ENCODE measurements at places on chromosomes 2 and 18. TPM values are rescaled to one million over a fixed set of nuclear protein-coding genes. Genes with fewer than 3 reads are reported as not detected.

GRCh38 chr2:129436809-129437208, 542.7 kb upstream of the RAB6C start:
- DNase-seq: no peak

- no peak for DNase-seq
These were observed 170.6 kb downstream of the DLGAP1 start for GRCh38 chr18:4284528-4284927.

DNA sequence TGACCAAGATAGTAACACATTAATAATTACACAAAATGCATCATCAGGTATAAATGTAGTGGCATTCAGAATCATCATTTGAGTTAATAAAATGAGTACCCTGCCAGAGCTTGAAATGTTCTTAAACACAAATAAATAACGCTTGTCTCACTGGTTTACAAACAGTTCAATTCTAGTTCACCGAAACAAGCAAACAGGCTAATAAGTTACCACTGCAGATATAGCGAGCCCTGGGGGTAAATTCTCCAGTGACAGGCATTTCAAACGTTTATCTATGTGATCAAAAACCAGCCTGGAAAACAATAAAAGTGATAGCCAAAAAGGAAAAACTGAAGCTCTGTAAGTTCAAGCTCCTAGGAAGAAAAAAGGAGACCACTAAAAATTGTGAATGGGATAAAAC, 152.6 kb downstream of the THADA start:
- DNase-seq: no peak

- DNase-seq: no peak
These were observed 117.4 kb upstream of the SH3BP4 start for GRCh38 chr2:234834228-234834923.

Gene STARD6
- not detected for total RNA-seq

DNA sequence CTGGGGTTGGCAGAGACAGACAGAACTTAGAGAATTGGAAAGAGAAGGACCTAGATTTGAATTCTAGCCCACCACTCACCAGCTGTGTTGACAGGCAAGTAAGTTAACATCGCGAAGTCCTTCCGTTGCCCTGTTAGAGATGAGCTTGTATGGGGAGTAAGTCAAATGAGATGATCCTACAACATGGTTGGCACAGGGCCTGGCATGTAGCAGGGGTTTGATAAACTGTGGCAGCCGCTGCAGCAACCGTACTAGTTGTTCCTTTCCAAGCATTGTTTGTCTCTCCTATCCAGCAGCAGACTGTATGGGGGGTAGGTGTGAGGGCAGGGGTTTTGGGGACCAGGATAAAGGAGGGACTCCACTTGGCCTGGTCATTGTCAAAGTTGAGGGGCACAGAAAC, 16.0 kb downstream of the TET3 start:
- no peak for DNase-seq

Gene SLC9A4
- total RNA-seq: 0.13 TPM

DNA sequence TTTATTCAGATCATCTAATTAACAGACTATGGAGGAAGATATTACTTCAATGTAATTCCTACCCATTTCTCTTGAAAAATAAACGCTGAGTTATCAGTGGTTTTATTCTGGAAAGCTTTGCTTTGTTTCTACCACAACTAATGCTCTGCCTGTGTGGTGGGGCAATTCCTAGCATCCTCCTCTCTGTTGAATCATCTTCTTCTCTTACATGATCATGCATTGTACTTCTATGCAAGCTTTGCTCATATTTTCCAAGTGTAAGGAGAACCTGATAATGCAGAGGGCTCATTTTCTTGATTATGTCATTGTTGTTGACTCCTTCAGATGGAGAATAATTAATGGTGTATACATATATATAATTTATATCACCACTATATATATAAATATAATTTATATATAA, 46.7 kb downstream of the CCDC195 start:
- DNase-seq: no peak

- no peak for DNase-seq
These were observed 51.3 kb downstream of the RNF144A start for GRCh38 chr2:6968319-6969100.

GRCh38 chr2:212863185-212863588, 288.2 kb downstream of the IKZF2 start:
- peak; percentile 48 for DNase-seq

- no peak for DNase-seq
These were observed 363.6 kb downstream of the ZNF521 start for GRCh38 chr18:24988253-24988840.

GRCh38 chr18:404061-404636, 96.4 kb downstream of the COLEC12 start:
- DNase-seq: no peak

- no peak for DNase-seq
These were observed 976.8 kb downstream of the TMEM182 start for GRCh38 chr2:103738606-103739005.

Gene SNTG2
- not detected for total RNA-seq

DNA sequence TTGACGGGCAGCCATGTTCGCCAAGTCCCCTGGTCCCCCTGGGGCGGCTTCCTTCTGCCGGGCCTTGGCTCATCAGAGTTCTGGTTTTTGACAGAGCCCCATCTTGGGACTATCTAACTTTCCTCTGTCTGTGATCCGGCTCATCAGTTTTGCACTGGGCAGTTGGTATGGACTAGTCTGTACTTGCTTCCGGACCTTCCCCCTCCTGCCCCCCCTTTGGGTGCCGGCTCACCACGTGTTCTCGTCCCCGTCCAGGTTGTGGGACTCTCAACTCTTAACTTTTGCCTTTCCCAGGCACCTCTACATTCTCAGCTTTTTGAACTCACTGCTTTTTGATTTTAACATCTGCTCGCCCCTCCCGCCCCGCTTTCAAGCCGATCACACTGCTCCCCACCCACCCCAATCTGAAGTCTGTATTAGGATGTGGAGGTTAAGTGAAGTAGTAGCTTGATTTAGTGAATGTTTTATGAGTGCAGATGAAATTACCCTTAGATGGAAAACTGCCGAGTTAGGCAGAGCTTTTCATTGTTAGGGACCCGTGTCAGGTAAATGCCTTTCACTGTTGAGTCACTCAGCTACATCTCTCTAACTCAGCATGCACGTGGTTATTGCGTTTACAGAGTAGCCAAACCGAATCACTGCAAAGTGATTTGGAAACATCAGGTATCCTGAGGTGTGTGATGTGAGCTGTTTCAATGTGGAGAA, 874 bp downstream of the WDR43 start:
- peak; percentile 86 for DNase-seq

DNA sequence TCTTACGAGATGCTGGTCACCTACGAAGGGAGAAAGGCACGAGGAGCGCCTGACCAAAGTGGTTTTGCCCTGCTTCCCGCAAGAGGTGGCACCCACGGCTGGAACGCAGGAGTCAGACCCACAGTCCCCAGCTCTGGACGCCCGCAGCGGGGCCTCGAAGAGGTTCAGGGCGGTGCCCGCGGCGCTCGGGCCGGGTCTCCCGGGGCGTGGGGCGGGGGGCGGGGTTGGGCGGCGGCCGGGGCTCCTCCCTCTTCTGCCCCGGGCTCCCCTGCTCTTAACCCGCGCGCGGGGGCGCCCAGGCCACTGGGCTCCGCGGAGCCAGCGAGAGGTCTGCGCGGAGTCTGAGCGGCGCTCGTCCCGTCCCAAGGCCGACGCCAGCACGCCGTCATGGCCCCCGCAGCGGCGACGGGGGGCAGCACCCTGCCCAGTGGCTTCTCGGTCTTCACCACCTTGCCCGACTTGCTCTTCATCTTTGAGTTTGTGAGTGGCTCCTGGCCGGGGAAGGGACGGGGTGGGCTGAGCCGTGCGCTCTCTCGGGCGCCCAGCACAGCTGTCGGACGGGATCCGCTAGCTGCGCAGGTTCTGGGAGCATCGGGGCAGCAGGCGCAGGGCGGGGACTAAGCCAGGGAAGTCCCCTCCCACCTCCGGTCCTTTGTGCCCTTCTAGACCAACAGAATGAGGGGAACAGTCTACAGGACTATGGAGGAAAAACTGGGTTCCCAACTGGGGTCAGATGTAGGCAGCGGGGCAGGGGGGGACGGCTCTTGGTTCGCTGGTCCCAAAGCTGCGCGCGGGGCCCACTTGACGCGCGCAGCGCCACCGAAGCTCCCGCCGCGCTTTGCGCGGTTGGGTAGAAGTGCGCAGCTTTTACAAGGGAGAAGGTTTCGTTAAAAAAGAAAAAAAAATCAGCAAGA, at the start of gene MAL:
TSS of gene MAL (plus strand) at position 303 of the 914 bp plus-strand sequence. CDS start at position 388, 85 bp downstream.
- no peak for DNase-seq

GRCh38 chr2:204027091-204027490, 90.5 kb downstream of the ICOS start:
- DNase-seq: peak; percentile 87

DNA sequence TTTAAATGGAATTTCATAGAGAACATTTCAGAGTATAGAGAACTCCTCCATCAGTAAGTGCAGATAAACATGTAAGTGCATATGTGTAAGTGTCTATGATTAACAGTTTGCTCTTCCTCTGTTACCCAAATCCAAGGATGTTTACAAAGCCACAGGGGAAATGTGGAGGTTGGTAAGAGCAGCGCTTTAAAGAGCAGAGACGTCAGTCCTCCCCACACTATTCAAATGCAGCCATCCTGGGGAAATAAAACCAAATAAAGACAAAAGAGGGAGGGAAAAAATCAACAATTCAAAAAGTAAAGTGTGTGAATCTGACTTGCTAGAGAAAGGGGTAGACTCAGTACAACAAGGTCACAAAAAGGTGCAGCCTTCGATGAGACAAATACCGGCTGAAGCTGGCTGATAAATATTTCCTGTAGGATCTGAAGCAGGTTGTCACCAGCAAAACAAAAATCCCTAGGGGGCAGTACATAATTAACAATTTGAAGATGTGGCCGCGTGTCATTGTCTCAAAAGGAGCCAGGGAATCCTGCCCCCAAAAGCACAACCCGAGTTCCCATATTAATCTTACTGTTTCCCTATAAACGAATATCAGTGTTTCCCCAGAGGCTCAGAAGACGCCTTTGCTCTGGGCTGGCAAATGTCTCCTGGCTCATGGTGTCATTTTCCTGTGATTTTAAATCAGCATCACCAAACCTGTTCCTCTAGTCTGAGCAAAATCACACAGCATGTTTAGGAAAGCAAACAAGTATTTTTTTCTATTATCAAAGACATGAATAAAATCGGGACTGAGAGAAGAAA, 216.5 kb downstream of the CDCA7 start:
- DNase-seq: peak; percentile 59

DNA sequence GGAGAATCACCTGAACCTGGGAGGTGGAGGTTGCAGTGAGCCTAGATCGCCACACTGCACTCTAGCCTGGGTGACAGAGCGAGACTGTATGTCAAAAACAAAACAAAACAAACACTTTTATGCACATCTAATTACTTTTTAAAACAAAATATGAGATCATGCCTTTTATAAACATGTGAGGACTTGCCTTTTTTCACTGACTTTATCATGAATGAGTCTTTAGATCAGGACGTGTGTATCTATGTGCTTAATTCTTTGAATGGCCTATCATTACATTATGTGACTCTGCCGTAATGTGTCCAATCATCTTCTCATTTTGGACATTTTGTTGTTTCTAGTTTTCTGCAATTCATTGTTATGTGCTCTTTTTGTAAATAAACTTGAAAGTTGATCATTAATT, 58.7 kb downstream of the FAM117B start:
- DNase-seq: peak; percentile 72

Gene COL4A4
- total RNA-seq: 0.13 TPM

Gene ITPRID2
- 132 TPM for total RNA-seq

Gene RUFY4
- not detected for total RNA-seq

Gene PIEZO2
- under 0.01 TPM for total RNA-seq

DNA sequence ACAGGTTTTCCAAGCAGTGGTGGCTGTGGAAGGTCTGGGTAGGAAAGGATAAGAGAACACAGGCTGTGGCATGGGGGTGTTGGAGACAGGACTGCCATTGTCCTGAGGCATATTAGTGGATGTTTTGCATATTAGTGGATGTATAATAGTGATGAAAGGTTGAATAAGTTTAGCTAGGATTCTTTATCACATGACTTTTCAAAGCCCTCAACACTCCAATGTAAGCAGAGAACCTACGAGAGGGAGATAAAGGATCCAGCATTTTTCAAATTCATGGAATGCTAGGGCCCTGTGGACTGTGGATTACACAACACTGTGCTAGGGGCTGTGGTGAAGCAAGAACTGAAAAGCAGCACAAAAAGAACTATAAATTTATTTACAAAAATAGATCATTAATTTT, 63.2 kb downstream of the POLE4 start:
- DNase-seq: no peak

GRCh38 chr2:216792222-216793021, 67.4 kb downstream of the TNP1 start:
- DNase-seq: peak; percentile 58

DNA sequence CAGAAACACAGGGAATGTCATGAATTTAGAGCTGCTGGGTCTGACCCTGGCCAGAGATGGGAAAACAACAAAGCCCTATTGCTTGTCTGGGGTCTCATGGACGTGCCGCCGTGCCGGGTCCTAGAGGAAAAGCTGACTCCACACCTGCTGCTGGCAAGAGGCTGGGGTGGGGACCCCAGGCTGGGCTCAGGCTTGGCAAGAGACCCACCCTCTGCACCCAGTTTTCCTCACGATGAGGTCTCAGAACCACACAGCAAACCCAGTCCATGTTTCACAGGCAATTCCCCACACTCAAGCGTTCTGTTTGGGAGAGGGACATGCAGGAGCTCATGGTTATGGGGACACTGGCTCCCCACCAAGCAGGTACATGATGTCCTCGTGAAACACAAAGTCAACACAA, 367.3 kb upstream of the SALL3 start:
- DNase-seq: no peak

DNA sequence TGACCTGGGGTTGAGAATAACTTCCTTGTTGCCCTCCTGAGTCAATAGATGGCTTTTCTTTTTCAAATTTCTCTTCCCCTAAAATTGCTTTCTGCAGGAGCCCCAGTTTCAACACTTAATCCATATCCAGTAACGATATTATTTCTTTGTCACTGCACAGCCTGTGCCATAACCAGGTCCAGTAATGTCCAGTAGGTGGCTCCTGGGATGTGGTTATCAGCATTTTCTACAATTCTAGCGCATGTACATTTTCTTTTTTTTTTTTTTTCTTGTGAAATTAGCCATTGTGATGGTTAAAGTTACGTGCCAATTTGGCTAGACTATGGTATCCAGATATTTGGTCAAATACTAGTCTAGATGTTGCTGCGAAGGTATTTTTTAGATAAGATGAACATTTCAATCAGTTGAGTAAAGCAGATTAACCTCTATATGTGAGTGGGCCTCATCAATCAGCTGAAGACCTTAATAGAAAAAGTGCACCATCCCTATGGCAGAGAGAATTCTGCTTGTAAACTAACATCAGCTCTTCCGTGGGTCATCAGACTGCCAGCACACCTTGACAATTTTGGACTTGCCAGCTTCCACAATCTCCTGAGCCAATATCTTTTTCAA, 72.9 kb upstream of the SCG2 start:
- DNase-seq: peak; percentile 37

Gene AOX1
- 15.7 TPM for total RNA-seq

Gene RAB12
- 61.3 TPM for total RNA-seq
